Glutamatergic neuron (in vitro differentiated cells): ENCODE measurements at places on chromosomes 7 and 10. TPM values are rescaled to one million over a fixed set of nuclear protein-coding genes. Genes with fewer than 3 reads are reported as not detected.

The PVRIG gene
- total RNA-seq = not detected

DNA sequence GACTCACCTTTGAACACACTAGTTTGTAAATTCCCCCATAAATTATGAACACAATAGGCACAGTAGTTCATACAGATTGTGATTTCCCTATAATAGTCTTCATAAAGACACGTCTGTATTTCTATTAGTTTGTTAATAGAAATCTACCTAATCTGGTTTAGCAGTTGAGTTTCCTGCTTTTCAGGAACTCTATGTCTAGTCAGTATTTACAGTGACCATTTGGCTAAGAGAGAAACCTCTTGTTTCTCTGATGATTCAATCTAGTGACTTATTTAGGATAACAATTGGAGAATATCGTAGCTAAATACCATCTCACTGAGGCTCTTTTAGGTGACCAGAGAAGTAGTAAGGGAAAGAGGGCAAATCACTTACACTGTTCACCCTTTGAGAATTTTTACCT is 5.9 kb upstream of the HERPUD2 start:
- no peaks in the 10 kb centered on the region for H3K27me3 ChIP-seq
- DNase-seq = no peak
- no peaks in the 10 kb centered on the region for H3K36me3 ChIP-seq
- no peak overlapping the region for H3K27ac ChIP-seq

DNA sequence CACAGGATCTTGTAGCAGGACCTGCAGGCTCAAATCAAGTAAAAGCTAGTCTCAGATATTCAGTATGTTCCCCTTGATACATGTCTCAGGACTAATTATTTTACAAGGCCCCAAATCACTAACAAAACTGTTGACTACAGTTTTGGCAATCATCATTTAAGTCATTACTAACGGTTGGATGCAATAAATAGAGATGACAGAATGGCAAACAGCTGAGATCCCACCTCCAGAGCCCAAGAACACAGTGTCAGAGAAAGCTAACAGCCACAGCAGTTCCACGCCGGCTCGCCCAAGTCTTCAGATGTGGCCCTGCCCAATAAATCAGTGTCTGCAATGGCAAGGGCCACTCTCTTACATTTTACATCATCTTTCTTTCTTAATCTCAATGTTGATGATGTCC is 87.6 kb downstream of the CTBP2 start:
- DNase-seq = no peak
- peaks cover 18% of the 10 kb centered on the region for H3K36me3 ChIP-seq
- H3K27ac ChIP-seq = peak overlapping the region; percentile 45
- no peak overlapping the region for H3K4me3 ChIP-seq
- H3K27me3 ChIP-seq = peaks cover 2% of the 10 kb centered on the region

DNA sequence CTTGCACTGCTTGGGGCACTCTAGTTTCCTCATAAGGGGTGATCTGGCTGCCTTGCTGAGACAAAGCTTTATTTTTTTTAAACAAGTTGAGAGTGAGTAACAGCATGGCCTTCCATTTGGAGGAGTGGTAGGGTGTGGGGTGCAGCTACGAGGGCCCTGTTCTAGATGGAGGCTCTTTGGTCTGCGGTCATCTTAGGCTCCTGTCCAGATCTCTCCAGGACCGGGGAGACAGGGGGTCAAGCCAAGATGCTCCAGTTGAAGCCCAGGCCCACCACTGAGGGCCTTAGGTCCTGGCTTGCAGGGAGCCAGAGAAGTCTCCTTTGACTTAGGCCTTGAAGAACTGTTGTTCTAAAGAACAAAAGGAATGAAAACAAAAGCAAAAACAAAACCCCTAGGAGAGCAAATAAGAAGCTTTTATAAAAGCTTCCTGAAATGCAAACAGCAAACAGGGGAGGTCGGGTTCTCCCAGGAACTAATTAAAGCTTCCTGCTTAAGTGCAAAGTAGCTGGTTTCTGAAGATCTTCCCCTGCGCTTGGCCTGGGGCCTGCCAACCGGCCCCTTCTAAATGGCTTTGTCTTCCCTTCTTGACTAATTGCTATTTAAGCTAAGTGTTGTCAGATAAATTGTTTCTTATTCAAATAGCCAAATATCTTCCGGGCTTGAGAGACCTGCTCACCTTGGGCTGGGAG is 259.2 kb downstream of the GLRX3 start:
- no peaks in the 10 kb centered on the region for H3K4me1 ChIP-seq
- peaks cover 2% of the 10 kb centered on the region for H3K27me3 ChIP-seq
- peaks cover 20% of the 10 kb centered on the region for H3K36me3 ChIP-seq
- no peak for DNase-seq
- H3K27ac ChIP-seq = no peak overlapping the region
- no peak overlapping the region for H3K4me3 ChIP-seq

- no peaks in the 10 kb centered on the region for H3K4me1 ChIP-seq
- peaks cover 7% of the 10 kb centered on the region for H3K36me3 ChIP-seq
- no peak for DNase-seq
- H3K27ac ChIP-seq = no peak overlapping the region
- no peak overlapping the region for H3K4me3 ChIP-seq
Measured at GRCh38 chr7:147539685-147540084, 1050.9 kb upstream of the C7orf33 start.
